ENCODE measurements at places on chromosomes 1 and 21. TPM values are rescaled to one million over a fixed set of nuclear protein-coding genes. Genes with fewer than 3 reads are reported as not detected.

DNA sequence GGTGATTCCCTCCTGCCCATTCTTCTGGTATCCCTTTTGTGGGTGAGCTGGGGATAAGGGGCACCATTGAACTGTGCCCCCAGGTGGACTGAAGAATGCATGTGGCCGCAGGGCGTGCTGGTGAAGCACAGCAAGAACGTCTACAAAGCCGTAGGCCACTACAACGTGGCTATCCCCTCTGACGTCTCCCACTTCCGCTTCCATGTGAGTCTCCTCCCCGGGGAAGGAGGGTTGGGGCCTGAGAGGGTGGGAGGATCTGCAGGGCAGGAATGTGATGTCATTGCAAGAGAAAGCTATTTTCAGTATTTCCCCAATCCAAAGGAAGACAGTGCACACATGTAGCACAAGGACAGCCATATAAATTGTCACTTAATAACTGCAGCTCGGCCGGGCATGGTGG is 7.5 kb upstream of the KPNA6 start:
- H3K27ac ChIP-seq: no peak overlapping the region
- H3K4me1 ChIP-seq: no peaks in the 10 kb centered on the region
- peaks cover 22% of the 10 kb centered on the region for H3K36me3 ChIP-seq
- H3K27me3 ChIP-seq: no peaks in the 10 kb centered on the region

DNA sequence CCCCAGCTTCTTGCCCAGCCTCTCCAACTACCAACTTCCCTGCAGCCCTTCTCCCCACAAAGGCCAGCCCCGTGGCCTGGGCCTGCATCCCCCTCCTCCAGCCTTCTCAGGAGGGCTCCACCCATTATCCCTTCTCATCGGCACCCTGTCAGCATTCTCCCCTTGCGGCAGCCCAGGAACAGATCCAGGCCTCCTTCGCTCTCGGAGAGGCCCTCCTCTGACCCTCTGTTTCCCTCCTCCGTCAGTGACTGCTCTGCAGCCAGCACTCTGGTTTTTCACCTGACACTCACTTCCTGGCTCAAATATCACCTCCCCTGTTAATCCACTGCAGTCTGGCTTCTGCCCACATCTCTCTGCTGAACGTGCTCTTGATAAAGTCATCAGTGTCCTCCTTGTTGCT is 17.5 kb downstream of the ADGRB2 start:
- no peaks in the 10 kb centered on the region for H3K27me3 ChIP-seq
- no peak overlapping the region for H3K27ac ChIP-seq
- H3K4me1 ChIP-seq: peaks cover 20% of the 10 kb centered on the region

- no peak overlapping the region for H3K27ac ChIP-seq
- H3K36me3 ChIP-seq: no peaks in the 10 kb centered on the region
- no peak overlapping the region for H3K4me3 ChIP-seq
- DNase-seq: no peak
- H3K4me1 ChIP-seq: peaks cover 7% of the 10 kb centered on the region
Observed at GRCh38 chr1:47178020-47178419, 11.8 kb downstream of the PDZK1IP1 start.

DNA sequence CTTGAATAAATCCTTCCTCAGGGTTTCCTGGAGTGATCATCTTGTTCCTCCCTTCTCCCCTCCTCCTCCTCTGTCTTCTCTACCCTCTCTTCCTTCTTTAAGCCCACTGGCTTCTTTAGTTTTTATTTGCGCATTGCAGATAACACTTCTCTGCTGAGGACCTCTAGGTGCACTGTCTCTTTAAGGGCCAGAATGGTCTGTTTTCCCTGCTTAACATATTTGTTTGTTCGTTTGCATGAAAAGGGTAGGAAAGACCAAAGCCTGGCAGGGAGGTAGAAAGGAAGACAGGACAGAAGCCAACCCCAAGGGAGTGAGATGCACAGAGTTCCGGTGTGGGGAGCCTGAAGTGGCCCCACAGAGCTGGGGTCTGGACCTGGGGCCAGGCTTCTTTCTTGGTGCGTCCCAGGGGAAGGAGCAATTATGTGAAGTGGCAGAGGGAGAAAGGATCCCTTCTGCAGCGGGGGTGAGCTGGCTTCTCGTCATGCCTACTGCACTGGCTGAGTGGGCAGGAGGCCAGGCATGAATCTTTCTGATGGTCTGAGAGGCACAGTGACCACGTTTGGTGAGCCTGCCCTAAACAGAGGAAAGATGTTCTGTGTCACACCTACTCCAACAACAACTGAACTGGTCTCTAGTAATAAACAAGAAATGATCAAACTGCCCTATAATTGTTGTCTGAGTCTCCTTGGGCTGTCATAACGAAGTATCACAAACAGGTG is 232.7 kb downstream of the KCNJ6 start:
- H3K27me3 ChIP-seq: no peaks in the 10 kb centered on the region
- H3K36me3 ChIP-seq: no peaks in the 10 kb centered on the region
- no peak overlapping the region for H3K27ac ChIP-seq
- no peak overlapping the region for H3K4me3 ChIP-seq
- DNase-seq: no peak

DNA sequence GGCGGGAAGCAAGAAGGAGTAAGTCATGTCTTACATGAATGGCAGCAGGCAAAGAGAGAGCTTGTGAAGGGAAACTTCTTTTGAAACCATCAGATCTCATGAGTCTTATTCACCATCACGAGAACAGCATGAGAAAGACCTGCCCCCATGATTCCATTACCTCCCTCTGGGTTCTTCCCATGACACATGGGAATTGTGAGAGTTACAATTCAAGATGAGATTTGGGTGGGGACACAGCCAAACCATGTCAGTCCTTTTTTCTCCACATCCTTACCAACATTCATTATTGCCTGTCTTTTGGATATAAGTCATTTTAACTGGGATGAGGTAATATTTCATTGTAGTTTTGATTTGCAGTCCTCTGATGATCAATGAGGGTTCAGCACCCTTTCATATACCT is 81.0 kb downstream of the DIRAS3 start:
- H3K27me3 ChIP-seq: no peaks in the 10 kb centered on the region
- H3K36me3 ChIP-seq: no peaks in the 10 kb centered on the region
- DNase-seq: no peak
- H3K4me1 ChIP-seq: no peaks in the 10 kb centered on the region

DNA sequence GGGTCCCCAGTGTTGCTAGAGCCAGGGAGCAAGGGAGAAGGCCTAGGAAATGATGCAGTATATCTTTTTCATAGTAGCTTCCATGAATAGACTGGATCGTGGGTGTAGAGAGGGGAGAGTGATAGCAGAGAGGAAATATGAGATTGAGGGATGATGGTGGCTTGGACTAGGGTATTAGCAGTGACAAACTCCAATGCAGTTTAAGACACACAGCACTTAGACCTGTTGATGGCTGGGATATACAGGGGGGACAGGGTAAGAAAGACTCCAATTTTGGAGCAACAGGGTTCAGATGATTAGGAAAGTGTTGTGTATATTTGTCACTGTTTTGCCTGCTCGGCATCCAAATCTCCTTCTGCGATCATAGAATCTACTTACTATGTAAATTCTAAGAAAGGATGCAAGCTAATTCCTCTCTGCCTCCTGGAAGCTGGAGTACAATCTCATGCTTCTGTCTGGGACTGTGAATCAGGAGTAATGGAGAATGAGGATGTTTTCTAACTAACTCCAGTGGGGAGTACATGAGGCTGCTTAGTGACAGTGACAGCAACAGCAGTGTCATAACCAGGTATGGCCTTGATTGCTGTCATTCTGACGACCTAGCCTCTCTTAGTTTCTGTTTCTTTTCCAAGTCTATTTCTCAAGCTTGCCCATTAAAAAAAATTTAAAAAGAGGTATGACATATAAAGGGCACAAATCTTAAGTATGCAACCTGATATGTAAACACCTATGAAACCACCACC is 47.5 kb downstream of the SYDE2 start:
- H3K27me3 ChIP-seq: no peaks in the 10 kb centered on the region
- no peaks in the 10 kb centered on the region for H3K4me1 ChIP-seq
- H3K36me3 ChIP-seq: no peaks in the 10 kb centered on the region
- H3K27ac ChIP-seq: no peak overlapping the region

DNA sequence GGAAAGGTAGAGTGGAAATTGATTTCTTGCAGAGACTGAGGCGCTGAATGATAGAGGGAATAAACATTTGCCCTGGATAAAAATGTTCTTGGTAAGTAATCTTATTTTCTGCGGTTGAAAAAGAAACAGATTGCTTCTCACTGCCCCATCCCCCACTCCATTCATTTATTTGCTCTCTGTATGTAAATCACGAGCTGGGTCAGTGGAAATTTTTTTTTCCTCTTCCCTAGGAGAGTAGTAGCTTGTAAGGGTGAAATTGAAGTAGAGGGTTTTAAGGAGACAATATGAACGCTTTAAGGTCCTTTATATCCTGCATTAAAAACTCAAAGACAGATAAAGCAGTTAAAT is 1.4 kb upstream of the BRINP3 start:
- H3K4me1 ChIP-seq: no peaks in the 10 kb centered on the region
- DNase-seq: no peak
- H3K4me3 ChIP-seq: no peak overlapping the region
- no peaks in the 10 kb centered on the region for H3K36me3 ChIP-seq

DNA sequence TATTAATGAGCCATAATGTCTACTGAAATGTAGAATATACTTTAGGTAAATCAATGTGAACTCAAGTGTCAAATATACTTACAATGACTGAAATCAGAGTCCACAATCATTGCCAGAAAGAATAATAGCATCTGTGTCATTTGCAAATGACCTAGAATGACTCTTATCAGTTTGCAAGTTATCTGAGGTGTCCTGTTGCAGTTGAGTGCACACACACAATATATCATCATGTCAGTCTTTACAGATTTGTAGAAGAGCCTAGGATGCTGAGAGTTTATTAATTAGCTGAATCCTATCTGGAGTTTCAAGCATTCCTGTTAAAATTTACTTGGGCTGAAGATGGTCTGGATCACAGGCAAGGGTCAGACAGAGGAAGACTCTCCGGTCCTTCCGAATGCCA is 324.0 kb upstream of the GREM2 start:
- no peak for DNase-seq
- H3K4me1 ChIP-seq: no peaks in the 10 kb centered on the region
- no peaks in the 10 kb centered on the region for H3K27me3 ChIP-seq
- H3K36me3 ChIP-seq: no peaks in the 10 kb centered on the region

GRCh38 chr1:86687595-86687994 is 16.8 kb upstream of the SH3GLB1 start:
- no peak for DNase-seq
- H3K4me3 ChIP-seq: no peak overlapping the region
- no peak overlapping the region for H3K27ac ChIP-seq
- no peaks in the 10 kb centered on the region for H3K27me3 ChIP-seq
- no peaks in the 10 kb centered on the region for H3K36me3 ChIP-seq

DNA sequence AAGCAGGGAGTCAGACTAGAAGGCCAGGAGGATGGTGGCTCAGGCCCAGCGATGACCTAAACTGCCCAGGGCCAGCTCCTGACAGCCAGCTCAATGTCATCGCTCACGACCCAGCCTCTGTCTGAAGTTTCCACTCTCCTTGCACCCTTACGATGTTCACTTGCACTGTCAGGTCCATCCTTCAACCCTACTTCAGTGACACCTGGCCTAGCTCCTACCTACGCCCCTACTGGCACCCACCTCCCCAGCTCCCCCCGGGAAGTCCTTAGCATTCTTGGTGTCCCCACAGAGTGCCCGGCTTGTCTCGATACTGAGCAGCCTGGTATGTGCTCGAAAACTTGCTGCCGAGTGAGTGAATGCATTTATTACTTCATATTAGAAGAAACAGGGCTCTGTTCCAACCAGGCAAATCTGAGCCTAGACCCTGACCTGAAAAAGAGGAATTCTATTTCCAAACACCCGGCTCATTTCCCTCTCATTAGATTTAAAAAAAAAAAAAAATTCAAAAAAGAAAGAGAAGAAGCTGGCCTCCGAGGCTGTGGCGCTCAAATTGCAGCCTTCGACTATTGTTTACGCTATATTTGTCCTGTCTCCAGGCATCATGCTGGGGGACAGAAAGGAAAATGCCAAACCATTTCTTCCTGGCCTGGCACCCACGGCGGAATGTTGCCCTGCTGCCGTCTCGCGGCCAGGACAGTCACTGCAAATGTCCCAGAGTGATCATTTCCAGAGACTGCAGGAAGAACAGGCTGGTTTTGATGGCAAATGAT is 29.8 kb upstream of the LRRC38 start:
- no peak overlapping the region for H3K27ac ChIP-seq
- no peaks in the 10 kb centered on the region for H3K36me3 ChIP-seq
- H3K4me3 ChIP-seq: no peak overlapping the region

TP53BP2 gene
- total RNA-seq: 49.8 TPM

Measured in CD4-positive, alpha-beta memory T cell (primary cell).